MM.1S (cell line): ENCODE measurements at places on chromosomes 4 and X.

DNA sequence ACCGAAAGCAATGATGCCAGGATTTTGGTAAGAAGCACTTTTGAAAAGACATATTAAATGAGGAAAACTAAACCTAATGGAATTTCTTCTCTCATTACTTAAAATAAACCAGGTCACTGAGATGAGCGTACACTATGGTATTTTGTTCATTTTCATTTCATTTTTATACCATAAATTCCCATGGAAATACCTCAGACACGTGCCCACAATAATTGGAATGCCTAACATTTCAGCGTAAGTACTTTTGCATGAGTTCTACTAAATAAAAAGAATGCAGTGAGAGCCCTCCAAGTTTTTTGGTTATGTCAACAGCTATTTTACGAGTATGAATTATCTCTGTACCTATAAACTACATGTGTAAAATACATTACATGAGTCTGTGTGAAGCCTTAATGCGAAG is 3.2 kb downstream of the CAMK2D start:
- no peak for DNase-seq

GRCh38 chr4:54909961-54910360 is 215.4 kb downstream of the KDR start:
- DNase-seq: no peak

DNA sequence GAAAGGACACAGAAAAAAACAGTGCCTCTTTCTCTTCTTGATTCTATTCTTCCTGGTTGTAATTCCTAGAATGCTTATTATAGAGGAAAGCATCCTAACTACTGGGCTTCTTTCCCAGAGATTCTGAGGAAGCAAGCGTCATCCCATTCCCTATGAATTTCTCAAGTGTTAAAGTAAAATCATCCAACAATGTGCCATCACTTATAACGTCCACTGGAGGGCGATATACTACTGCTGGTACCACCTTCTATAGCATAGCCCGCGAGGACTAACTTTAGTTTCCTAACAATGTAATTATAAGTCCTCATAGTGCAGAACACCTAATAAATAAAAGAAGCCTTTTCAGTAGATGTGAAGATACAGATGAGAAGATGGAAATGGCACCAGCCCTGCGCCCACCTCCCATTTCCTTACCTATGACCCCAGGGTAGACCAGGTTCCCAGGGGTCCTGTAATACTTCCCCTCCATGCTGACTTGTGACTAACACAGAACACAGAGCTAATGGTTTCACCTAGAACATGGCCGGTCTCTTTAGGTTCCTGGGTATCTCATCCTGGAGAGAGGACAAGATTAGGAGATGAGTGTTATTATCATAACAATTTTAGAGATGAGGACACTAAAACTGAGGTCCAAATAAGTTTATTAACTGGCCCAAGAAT is 4.2 kb downstream of the CENPVL3 start:
- peak; percentile 39 for DNase-seq

DNA sequence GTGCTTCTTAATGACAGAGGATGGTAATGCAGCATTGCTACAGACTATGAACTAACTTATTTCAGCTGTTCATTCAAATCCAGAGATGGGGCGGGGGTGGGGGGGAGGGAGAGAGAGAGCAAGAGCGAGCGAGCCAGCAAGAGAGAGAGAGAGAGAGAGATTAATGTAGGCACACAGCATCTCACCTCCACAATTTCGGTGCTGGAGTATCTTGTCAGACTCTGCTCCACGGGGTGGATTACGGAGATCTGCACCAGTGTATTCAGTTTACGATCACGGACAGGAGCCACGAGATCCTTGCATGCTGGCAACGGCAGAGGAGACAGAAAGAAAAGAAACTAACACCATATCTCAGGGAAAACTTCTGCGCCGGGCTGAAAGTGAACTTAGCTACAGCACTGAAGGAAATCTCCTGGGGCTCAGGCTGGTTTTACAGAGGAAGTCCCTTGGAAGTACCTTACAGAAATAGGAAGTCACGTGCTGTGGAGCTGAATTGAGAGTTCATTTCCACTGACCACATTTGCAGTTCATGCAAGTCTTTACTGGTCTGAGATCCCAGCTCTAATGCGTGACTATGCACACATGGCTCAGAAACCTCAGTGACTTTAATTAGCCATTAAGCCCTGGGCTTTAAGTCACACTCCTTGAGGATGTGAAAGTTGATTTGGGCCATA is 440.9 kb downstream of the INPP4B start:
- peak; percentile 23 for DNase-seq

- no peak for DNase-seq
These were observed 42.9 kb upstream of the DDX60 start for GRCh38 chr4:168361365-168362024.

DNA sequence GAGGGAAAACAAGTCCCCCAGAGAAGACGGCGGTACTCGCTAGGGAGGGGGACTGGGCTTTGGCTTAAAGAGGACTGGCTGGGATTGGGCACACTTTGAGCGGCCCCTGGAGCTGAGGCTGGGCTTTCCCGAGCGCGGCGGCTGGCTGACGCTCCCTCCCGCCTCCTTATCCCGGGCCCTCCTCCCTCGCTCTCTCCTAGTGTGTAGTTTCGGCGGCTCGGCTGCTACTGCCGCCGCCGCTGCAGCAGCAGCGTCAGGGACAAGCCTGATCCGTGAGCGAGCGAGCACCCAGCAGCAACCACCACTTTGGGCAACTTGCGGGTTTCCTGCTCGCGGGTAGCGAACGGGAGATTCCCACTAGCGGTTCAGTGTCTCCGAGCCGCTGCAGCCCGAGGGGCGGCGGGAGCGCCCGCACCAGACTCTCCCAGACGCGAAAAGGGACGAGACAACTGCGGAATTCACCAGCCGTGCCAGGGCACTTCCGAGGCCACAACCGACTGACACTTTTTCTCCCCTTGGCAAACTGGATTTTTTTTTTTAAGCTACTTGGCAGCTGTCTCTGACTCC is 632 bp upstream of the PCDH7 start:
- no peak for DNase-seq

DNA sequence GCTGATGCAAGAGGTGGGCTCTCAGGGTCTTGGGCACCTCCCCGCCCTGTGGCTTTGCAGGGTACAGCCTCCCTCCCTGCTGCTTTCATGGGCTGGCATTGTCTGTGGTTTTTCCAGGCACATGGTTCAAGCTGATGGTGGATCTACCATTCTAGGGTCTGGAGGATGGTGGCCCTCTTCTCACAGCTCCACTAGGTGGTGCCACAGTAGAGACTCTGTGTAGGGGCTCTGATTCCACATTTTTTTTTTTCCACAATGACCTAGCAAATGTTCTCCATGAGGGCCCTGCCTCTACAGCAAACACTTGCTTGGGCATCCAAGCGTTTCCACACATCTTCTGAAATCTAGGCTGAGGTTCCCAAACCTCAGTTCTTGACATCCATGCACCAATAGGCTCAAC is 657.9 kb upstream of the CT83 start:
- DNase-seq: no peak

DNA sequence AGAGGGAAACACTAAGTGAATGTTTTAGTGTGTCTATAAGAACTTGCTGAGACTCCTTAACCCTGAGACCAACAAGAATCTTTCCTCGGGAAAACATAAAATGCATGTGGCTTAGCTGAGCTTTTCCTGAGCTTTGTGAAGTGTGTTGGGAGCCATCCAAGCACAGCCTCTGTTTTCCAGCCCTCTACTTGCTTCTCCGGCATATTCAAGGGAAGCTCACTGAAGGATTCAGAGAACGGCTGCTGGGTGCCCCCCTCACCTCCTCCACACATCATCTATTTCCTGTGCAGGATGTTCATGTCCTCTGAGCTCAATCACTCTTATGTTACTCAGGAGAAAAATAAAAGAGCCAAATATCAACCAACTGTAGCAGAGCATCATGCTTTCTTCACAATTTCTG is 492.1 kb downstream of the IL15 start:
- no peak for DNase-seq

DNA sequence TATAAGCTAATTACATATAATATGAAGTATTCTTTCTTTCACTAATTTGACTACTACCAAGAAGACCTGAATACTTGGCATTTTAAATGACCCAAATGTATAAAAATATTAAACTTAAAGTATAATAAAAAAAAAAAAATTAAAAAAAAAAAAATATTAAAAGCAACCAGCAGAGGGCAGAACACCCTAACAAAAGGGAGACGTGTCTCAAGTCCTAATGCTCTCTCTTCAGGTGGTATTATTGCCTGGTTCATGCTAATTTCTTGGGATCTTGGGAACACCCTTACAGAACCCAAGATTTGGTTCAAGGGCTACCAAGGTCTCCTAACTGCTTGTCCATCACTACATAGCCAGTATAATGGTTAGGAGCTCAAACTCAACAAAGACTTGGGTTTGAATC is 754.8 kb downstream of the RAB28 start:
- DNase-seq: no peak

DNA sequence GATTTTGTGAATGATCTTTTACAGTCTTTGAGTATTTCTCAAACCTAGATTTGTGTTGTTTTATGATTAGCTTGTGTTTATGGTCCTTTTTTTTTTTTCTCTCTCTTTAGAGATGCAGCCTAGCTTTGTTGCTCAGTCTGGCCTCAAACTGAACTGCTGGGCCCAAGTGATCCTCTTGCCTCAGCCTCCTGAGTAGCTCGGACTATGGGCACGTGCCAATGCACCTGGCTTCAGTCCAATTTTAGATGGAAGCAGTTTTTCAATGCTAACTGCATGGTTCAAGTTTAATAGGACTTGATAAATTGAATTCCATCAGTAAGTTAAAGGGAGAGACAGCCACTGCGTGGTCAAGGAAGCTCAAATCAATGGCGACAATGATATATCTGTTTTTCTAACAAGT is 3.8 kb upstream of the FGG start:
- DNase-seq: no peak

- DNase-seq: peak; percentile 64
These were observed 93.6 kb upstream of the MYOZ2 start for GRCh38 chr4:119041951-119042560.

DNA sequence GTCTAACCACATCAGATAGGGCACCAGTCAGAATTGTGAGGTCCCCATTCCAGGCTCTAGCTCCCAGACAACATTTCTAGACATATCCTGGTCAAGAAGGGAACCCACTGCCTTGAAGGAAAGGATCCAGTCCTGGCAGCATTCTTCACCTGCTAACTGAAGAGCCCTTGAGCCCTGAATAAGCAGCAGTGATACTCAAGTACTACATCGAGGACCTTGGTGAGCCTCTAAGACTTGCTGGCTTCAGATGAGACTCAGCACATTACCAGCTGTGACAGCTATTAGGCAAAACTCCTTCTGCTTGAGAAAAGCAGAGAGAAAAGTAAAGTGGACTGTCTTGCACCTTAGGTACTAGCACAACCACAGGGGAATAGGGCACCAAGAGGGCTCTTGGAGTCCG is 205.8 kb upstream of the F9 start:
- no peak for DNase-seq

DNA sequence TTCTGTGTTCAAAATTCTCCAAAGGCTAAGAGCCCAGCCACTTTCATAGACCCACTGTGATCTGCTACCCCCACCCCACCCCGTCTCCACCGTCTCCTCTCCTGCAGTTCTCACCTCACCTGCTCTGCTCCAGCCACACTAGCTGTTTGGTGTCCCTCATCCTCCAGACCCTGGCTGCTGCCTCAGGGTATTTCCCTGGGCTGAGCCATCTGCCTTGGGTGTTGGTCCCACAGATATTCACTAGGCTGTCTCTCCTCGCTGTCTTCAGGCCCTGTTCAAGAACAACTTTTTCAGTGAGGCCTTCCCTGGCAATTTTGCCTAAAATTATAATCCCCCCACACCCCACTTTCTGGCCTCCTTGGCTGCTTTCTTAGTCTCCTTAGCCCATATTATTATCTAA is 31.8 kb upstream of the DAPP1 start:
- no peak for DNase-seq
